Naive thymus-derived CD4-positive, alpha-beta T cell (primary cell): ENCODE measurements at places on chromosomes 3 and 15.

GRCh38 chr15:47577000-47577399 is 140.3 kb upstream of the SEMA6D start:
- DNase-seq, result no peak

DNA sequence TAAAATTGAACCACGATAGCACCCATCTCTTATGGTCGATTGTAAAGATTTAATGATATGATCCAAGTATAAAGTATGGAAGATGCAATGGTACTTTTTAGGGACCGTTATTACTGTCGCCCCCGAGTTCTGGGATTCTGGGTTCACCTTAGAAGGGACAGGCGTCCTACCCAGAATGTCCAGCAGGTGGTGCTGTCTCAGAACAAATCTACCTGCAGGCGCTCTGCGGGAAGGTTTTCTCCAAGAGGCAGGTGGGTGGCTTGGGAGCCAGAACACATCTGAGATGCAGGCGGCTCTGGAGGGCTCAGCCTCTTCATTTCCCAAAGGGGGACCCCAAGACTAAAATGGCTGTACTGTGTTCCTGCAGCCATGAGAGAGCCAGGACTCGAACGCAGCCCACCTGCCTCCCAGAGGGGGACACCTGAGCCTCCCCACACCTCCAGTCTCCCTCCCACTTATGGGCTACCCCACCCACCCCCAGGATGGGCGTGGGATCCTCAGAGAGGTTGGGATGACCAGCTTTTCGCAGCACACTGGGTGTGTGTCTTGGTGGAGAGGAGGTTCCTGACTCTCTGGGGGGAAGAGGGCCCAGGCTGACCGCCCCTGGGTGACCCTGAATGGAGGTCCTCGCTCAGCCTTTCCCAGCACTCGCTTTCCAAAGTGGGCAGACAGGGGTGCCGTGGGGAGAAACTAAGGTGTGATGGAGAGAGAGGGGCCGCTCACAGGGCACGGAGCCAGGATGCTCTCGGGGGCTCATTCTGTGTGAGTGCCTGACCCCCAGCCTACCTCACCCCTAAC is 28.1 kb upstream of the CORO2B start:
- DNase-seq, result peak; percentile 64

DNA sequence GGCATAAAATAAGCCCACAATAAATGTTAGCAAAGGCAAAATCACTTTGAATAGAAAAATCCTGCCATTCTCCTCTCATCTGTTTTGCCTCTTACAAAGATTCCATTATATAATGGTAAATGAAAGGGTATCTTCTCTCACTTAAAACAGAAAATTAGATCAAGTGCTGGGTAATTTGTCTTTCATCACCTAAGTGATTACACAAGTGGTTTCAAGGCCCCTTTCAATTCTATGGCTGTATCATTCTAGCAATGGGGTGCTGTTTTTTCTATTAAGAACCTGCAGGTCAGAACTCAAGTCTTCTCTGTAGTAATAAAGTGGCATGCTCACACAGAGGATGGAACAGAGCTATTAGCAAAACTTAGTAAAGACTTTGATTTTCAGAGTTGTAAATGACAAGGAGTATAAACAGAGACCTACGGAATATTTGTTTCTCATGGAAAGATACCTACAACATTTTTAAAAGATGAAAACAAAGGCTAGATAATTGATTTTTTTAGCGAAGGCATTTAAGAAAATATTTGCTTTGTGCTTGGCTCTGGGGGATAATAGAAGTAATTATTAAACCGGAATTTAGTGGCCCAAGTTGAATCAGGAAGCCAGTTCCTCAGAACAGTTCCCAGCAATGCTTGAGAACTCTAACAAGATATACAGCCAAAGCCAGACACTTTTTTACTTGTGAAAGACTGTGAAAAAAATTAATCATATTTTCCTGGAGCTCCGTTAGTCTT is 137.4 kb downstream of the CMSS1 start:
- no peak for DNase-seq

DNA sequence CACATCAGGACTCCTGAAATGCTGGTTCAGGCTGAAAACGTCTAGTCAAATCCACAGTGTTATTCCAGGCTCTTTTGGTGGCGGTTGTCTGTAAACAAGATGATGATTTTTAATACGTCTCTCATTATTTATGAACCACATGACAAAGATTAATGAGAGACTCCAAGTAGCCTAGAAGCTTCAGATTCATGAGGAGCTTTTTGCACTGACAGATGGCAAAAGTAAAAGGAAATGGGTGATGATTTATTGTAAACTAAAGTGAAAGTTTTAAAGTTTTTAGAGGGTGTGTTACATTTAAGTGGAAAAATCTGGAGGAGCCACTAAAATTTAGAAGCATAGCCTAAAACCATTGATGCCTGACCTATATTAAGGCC is 77.0 kb downstream of the BBX start:
- DNase-seq, result no peak

- no peak for DNase-seq
These were observed 872.4 kb downstream of the NAALADL2 start for GRCh38 chr3:175731543-175731942.

- DNase-seq, result no peak
These were observed 124.2 kb downstream of the GHSR start for GRCh38 chr3:172323894-172324610.

- no peak for DNase-seq
These were observed 30.4 kb downstream of the MGA start for GRCh38 chr15:41690636-41691035.

- no peak for DNase-seq
These were observed 309.6 kb upstream of the GOLIM4 start for GRCh38 chr3:168405288-168405687.

DNA sequence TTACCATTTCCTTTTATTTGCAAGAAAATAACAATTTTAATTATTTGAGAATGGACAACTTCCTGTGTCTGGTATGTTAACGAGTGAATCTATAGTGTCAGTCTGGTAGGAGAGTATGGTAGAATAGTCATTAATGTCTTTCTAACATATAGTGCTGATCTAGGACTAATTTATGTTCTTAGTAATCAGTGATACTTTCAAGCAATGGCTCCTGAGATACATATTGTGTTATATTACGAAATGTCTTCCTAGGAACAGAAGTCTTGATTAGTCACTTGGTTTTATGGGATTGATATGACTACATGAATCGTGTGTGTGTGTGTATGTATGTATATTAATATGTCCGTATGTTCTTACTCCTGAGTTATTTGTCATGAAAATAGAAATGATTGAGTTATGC is 66.6 kb upstream of the PAQR5 start:
- DNase-seq, result no peak

DNA sequence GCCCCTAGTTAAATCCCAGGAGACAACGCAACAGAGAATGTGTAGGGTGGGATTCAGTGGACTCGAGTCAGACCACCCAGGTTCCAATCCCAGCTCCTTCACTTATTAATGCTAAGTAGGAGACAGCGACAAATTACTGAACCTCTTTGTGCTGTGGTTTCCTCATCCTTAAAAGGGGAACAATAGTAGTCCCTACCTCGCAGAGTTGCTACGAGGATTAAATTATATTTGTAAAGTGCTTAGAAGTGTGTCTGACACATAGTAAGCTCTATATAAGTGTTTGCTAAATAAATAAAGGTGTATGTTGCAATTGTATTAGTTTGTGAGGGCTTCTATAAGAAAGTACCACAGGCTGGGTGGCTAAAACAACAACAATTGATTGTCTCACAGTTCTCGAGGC is 58.0 kb upstream of the PPARG start:
- DNase-seq, result no peak

DNA sequence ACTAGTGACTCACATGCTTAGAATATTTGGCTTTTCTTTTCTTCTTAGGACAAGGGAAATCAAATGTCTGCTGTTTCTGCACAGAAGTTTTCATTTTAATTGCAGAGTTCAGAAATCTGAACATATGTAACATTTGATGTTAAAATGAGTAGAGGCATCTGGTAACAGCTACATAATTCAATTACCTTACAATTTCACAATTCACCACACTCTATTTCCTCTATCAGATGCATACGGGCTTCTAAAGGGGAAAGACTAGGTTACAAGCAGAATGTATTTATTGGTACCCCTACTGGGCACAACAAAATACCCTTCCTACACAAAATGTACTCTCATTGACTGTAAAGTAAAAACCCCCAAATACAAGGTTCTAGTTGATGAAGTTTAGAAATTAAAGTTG is 176.0 kb downstream of the SOX2 start:
- DNase-seq, result no peak

DNA sequence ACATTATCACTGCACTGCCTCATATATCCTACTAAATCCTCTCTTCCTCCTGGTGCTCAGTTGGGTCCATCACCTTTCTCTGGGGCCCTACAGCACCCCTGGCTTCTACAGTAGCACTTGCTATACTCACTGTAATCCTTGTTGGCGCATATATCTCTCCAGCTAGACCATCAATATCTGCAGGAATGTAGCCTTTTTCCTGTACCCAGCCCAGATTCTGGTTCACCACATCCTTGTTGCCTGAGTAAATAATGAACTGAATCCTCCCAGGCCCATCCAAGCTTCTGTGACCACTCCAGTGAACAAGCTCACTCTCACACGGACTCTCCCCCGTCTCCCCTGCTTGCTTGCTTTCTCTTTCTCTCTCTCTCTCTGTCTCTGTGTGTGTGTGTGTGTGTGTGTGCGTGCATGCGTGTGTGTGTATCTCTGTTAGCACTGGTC is 62.5 kb upstream of the LIPC start:
- peak; percentile 40 for DNase-seq

- peak; percentile 31 for DNase-seq
These were observed 37.4 kb downstream of the ZNF860 start for GRCh38 chr3:32018757-32019564.

- DNase-seq, result no peak
These were observed 75.4 kb downstream of the CDC25A start for GRCh38 chr3:48112813-48113212.

DNA sequence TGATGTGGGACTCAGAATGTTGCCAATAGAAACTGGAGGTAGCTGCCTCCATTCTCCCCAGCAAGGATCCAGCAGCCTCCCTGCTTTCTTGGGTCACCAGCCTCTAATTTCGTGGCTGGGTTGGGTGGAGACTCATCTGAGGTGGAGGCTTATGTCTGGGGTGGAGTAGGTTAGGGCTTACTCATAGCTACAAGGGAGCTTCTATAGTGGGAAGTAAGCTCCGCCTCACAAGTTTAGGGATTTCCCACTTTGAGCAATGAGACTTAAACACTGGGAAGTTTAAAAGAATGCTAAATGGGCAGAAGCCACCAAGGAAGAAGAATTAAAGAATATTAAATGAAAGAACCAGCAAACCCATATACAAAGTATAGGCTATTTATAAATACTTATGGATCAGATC is 63.8 kb downstream of the GJD2 start:
- no peak for DNase-seq

GRCh38 chr3:194355379-194355778 is 4.3 kb upstream of the CPN2 start:
- no peak for DNase-seq

DNA sequence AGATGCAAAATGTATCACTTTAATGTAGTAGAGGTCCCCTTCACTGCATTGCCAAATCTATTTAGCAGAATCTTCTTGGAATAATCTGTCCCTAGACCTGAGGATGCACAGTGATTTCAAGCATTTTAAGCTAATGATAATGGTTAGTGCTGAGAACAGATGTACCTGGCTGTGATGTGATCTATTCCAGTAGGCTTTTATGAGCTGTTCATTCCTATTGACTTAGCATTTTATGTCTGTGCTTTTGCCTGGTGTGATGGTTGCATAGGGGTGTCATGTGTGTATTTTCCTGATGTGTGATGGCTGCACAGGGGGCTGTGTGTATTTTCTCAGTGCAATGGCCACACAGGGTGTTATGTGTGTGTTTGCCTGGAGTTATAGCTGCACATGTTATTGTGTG is 272.9 kb downstream of the TIGIT start:
- DNase-seq, result no peak

DNA sequence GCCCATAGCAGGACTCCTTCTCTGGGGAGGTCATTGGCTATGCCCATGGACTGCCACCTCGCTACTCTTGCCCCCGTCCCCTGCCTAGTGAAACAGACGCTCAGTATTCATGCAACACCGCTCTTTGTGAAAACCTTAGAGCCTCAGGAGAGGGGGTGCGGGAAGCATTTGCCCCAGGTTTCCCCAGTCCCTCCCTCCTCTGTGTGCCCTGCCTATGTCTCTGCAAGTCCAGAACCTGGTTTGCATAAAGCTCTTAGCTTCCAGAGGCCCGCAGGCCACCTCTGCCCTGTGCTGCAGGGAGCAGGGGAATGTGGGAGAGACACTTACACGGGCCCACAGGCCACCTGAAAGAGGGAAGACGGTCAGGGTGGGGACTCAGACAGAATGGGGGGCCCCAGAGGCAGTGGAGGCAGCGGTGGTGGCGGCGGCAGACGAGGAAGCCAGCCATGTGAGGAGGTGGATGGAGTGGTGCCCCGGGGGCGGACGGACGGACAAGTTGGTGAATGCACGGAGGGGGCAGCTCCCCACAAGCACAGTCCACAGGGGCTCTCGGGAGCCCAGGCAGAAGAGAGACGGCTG is 33.8 kb upstream of the CTSH start:
- no peak for DNase-seq

DNA sequence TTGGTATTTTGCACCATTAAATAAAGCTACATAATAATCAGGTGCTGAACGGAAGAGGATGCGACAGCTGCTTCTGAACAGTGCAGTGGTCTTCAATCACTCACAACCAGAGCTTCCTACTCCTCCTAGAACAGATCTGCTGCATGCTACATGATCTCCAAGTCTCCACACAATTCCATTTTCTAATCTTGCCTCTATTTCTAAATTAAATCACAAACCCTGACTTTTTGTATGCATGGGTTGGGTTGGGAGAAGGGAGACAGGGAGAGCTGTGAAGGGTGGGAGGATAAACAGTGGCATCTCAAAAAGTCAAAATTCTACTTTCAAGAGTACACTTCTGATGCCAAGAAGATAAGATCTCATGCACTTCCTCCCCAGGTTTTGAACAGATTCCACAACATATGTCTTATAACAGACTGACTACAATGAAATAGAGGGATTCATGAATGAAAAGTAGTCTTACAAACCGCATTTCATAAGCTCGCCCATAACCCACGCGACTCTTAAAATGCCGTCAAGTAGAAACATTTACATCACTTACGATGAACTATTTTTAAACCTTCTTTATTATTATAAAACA is 57.2 kb downstream of the CHSY1 start:
- DNase-seq, result no peak

GRCh38 chr15:74340150-74340549 is 27.3 kb downstream of the CYP11A1 start:
- DNase-seq, result no peak

GRCh38 chr3:4475804-4476203 is 8.7 kb upstream of the SUMF1 start:
- no peak for DNase-seq

DNA sequence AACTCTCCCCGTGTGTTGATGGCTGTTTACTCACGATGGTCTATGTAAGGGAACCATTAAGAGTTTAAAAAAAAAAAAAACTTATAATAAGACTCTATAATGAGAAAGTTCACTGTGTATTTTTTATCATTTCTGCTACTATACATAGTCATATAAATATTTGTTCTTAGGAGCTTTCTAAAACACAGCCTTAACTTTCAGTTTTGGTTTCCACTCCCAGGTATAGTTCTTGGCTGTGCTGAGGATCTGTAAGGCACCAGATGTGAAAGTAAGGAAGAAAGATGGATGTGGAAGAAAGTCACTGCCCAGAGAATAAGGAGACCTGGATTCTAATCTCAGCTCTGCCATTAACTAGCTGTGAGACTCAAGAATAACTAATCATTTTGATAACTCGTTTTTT is 101.9 kb upstream of the THBS1 start:
- no peak for DNase-seq
